ENCODE measurements at places on chromosomes 4 and X. TPM values are rescaled to one million over a fixed set of nuclear protein-coding genes. Genes with fewer than 3 reads are reported as not detected.

Gene SLC9B2
- 14.6 TPM for total RNA-seq

Gene NALF2
- total RNA-seq = 1.5 TPM

Gene PCDH18
- 10.8 TPM for total RNA-seq

Gene DSPP
- not detected for total RNA-seq

Gene MAN2B2
- 34.4 TPM for total RNA-seq

Gene APBB2
- total RNA-seq = 27.1 TPM

Gene PPP2R2C
- total RNA-seq = 26.7 TPM

Gene BMP3
- 0.08 TPM for total RNA-seq

Gene MUC7
- not detected for total RNA-seq

Gene SCD5
- 2.0 TPM for total RNA-seq

Gene MED12
- 42.0 TPM for total RNA-seq

Gene DRP2
- 0.15 TPM for total RNA-seq

Gene FHDC1
- total RNA-seq = 0.21 TPM

Gene CPZ
- 0.15 TPM for total RNA-seq

Gene DUSP21
- total RNA-seq = not detected

Gene FAM9C
- total RNA-seq = not detected

Gene CT55
- total RNA-seq = not detected

Gene TLR6
- 1.1 TPM for total RNA-seq

Gene CT45A8
- not detected for total RNA-seq

Gene TCEAL6
- not detected for total RNA-seq

Gene C4orf50
- under 0.01 TPM for total RNA-seq

Gene GPR173
- total RNA-seq = 0.13 TPM

Gene LNX1
- total RNA-seq = 0.18 TPM

Gene LRBA
- total RNA-seq = 26.4 TPM

Gene ARMCX2
- 1.0 TPM for total RNA-seq

Gene SSX1
- 0.13 TPM for total RNA-seq

Gene GRPR
- total RNA-seq = not detected

Gene GABRG1
- not detected for total RNA-seq

Gene SLC2A9
- total RNA-seq = 3.5 TPM

Gene SYN1
- total RNA-seq = 1.0 TPM

Gene FGD1
- total RNA-seq = 14.1 TPM

Gene CT45A1
- not detected for total RNA-seq

Gene ARMCX4
- total RNA-seq = 5.0 TPM

Gene HMGB2
- 183 TPM for total RNA-seq

Gene SORCS2
- 0.15 TPM for total RNA-seq

Gene ZXDB
- 8.3 TPM for total RNA-seq

Gene TMEM144
- total RNA-seq = 6.0 TPM

Gene ADH6
- total RNA-seq = 0.18 TPM

Gene SLC9A6
- 22.0 TPM for total RNA-seq

Gene PRR32
- total RNA-seq = not detected

Gene ARX
- total RNA-seq = 0.15 TPM

Gene GPR50
- total RNA-seq = 0.26 TPM

Gene RHOXF2B
- 0.10 TPM for total RNA-seq

Gene NSG1
- not detected for total RNA-seq

Gene EDA
- total RNA-seq = 0.23 TPM
